ENCODE measurements at places on chromosomes 3 and 15. TPM values are rescaled to one million over a fixed set of nuclear protein-coding genes. Genes with fewer than 3 reads are reported as not detected.

WDR93 gene
- 0.69 TPM for total RNA-seq

PLA2G4F gene
- 0.11 TPM for total RNA-seq

KBTBD13 gene
- not detected for total RNA-seq

C3orf20 gene
- total RNA-seq: 0.20 TPM

WNT7A gene
- 6.1 TPM for total RNA-seq

ECT2 gene
- total RNA-seq: 32.1 TPM

PLXNA1 gene
- total RNA-seq: 30.1 TPM

DIPK2A gene
- 50.2 TPM for total RNA-seq

CPLX3 gene
- total RNA-seq: 0.20 TPM

SLC22A13 gene
- 0.40 TPM for total RNA-seq

IGF2BP2 gene
- total RNA-seq: 33.0 TPM

ISLR2 gene
- 7.1 TPM for total RNA-seq

HGD gene
- 0.50 TPM for total RNA-seq

- no peak for DNase-seq
These were observed 79.5 kb upstream of the POMGNT2 start for GRCh38 chr3:43185274-43185982.

- no peak for DNase-seq
These were observed 38.9 kb upstream of the DCLK3 start for GRCh38 chr3:36803091-36803791.

- no peak for DNase-seq
These were observed 12.1 kb downstream of the PRR23E start for GRCh38 chr3:127204841-127205582.

DNA sequence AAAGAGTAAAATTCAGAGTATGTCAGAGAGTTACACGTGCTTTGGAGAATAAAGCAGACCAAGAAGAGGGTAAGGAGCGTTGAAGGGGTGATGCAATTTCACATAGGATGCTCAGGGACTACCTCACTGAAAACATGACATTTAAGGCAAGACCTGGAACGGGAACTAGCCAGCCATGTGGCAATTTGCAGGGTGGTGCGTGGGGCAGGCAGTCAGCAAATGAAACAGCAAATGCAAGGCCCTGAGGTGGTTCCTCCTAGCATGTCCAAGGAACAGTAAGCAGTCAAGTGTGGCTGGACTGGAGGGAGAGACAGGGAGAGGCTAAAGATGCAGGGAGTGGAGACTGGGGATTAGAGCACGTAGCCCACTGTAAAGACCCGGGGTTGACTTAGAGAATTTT lies 146.1 kb upstream of the LPP start:
- no peak for DNase-seq

- DNase-seq: no peak
These were observed 30.7 kb downstream of the LMCD1 start for GRCh38 chr3:8532251-8532871.

DNA sequence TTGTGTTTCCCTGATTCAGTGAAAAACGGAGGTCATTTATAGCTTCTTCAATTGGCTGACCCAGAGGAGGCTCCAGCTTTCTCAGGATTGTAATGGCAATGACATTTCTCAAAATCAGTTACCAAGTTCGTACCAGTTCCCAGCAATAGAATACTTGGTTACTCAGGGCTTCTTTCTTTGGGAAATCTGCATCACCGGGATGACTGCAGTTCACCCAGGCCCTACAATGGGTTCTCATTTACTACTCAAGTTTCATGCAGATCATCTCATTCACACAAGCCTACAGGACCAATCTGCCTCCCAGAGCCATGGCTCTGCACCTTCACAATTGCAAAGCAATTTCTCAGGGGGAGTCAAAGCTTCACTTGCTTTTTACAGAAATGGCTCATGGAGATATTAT lies 109.6 kb downstream of the FHIT start:
- DNase-seq: no peak

GRCh38 chr3:49277383-49277775 lies 347 bp upstream of the C3orf62 start:
- DNase-seq: no peak

GRCh38 chr3:174477491-174477890 lies 381.6 kb upstream of the NAALADL2 start:
- no peak for DNase-seq

DNA sequence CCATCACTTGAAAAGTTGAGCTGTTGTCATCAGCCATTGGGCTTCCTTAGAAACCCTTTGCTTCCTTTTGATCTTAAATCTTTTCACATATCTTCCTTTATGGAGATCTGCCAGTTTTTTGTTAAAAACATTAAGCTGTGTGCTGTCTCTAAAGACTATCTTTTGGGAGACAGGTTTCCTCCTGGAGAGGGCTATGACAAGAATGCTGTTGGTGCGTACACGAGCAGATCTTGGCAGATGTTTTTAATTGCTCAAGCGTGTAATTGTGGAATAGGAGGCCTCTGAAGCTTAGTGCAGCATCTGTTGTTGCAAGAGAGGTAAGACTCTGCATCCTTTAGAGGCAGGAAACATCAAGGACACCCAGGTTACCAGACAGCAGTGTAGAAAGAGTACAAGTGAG lies 56.8 kb downstream of the PHLDB2 start:
- no peak for DNase-seq

DNA sequence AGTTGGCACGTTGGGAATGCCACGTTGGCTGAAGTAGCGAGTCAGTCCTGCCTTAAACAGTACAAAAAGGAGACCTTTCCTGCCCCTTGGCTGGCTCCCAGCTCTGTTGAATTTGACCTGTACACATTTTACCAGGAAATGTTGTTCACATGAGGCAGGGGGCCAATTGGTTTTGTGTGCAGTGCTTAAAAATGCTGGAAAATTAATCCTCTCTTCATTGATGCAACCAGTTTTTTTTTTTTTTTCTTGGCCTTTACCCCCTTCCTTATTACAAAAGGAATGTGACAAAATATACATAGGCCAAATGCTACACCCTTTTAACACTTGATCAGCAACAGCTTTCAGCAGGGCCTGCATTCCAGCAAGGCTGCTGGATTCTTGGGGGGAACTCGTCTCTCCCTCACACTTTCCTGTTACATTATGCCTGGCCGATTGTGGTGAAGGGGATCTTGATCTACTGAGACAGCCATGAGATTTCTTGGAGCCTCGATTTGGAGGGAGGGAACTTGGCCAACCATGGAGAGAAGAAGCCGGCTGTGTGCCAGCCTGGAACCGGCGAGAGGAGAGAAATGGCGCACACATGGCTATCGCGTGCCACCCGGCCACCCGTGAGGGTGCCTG lies 93.1 kb downstream of the DNASE1L3 start:
- no peak for DNase-seq

- no peak for DNase-seq
These were observed 41.3 kb upstream of the TRIM42 start for GRCh38 chr3:140636406-140637138.

DNA sequence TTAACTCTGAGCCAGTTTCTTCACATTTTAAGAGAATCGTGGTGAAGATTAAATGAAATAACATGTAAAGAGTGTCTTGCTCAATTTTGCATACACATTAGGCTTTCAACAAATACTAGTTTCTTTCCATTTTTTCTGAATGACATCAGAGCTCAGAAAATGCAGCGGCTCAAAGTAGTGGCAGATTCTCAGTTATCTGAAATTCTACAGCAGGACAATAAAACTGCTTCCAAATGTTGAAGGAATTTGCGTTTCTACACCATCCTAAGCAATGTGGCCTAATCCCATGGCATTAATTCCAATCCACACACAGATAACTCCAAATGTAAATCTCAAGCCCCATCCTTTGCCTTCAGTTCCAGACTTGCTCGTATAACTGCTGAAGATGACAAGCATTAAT lies 115.8 kb downstream of the PLCH1 start:
- DNase-seq: no peak

DNA sequence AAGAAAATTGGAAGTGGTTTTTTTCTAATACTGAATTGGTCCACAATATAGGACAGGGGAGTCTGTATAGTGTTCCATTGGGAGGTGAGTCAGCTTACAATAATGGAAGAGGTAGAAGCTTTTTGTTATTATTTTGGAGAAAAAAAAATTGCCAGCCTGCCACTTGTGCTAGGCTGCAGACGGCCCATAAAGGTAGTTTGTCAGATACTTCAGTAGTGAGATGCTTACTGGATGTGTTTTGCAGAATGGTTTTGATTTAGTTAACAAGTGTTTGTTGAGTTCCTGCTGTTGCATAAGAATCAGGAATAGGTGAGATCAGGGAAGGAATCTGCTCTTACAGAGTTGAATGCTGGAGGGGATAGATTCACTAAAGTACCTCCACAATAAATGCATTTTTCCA lies 1.0 kb downstream of the DTWD1 start:
- no peak for DNase-seq

- no peak for DNase-seq
These were observed 430 bp downstream of the SLCO2A1 start for GRCh38 chr3:134029256-134029733.

DNA sequence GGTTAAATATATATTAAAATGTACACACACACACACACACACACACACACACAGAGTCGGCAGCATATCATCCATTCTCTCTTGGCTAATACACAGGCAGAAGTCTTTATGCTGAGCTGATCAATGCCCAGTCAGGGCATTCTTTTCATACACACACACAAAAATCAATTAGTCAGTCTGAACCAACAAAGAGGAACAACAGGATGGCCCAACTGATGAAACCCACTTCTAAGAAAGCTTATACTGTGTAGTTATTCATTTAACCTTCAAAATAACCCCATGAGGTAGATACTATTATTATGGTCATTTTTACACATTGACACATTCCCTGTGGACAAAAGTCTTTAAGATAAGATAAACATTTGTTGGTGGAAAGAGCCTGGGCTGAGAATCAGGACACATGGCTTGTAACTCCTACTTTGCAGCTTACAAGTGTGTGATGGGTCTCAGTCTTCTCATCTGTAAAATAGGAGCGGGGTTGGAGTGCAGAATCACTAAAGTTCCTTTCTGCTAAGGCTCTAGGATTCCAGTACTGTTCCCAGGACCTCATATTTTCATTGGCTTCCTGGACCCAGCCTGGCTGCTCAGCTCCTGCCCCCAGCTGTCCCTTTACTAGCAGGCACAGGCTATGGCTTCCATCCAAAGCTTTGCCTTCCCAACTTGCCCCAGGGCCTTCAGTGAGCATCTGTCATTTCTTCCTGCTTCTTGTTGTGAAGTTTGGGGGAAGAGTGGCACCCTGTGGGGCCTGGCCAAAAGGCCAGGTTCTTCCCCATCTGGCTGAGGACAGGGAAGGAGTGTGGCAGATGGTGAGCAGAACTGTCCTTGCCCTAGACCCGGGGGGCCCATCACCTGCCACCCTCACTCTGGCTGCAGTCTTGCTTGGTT lies 27.2 kb upstream of the GLCE start:
- DNase-seq: no peak

- peak; percentile 17 for DNase-seq
These were observed 68.8 kb upstream of the IQSEC1 start for GRCh38 chr3:13141991-13142412.

- no peak for DNase-seq
These were observed 121.5 kb downstream of the SLC9A9 start for GRCh38 chr3:143726727-143727126.
